Activated T-cell treated with anti-CD3 and anti-CD28 coated beads, Interleukin-2, amount 50 U/mL, for 72 hours (primary cell): ENCODE measurements at places on chromosomes 2 and 18. TPM values are rescaled to one million over a fixed set of nuclear protein-coding genes. Genes with fewer than 3 reads are reported as not detected.

DNA sequence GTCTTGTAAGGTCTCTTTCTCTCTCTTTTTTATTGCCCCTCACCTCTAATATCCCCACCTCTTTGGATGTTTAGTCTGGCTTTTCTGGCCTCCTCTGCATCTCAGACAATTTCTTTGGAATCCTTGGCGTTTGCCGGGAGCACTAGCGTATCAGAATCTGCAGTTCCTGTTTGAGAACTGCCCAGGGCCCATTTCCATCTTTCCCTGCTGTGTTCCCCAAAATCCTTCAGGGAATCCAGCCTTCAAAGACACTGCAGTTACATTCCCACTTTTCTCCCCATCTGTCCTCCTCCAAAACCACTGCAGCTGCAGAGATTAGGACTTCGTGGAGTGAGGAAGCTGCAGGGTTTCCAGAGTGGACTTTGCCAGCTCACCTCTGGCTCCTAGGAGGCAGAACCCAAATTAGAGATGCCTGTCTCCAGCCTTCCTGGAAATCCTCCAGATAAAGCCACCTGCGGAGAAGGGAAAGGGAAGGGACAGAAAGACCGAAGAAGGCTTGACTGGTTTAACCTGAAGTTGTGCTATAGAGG lies 2.7 kb downstream of the VSNL1 start:
- DNase-seq = no peak

DNA sequence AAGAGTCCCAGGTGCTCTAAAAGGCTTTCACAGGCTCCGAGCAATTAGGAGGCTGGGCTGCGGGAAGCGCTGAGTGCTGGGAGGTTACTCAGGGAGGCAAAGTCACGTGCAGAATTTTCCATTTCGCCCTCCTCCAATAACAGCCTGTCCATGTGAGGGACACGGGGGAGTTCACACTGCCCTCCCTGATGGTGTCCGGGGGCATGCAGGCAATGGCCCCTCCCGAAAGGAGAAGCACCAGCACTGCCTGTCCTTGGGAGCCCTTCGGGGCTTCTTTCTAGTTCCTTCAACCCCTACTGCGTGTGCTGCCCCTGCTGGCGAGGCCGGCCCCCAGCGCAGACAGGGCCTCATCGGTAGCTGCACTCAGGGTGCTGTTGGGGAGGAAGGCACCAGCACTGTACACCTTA lies 63.1 kb upstream of the HPCAL1 start:
- no peak for DNase-seq

GRCh38 chr2:231321021-231321420 lies 74.5 kb upstream of the B3GNT7 start:
- no peak for DNase-seq

DNA sequence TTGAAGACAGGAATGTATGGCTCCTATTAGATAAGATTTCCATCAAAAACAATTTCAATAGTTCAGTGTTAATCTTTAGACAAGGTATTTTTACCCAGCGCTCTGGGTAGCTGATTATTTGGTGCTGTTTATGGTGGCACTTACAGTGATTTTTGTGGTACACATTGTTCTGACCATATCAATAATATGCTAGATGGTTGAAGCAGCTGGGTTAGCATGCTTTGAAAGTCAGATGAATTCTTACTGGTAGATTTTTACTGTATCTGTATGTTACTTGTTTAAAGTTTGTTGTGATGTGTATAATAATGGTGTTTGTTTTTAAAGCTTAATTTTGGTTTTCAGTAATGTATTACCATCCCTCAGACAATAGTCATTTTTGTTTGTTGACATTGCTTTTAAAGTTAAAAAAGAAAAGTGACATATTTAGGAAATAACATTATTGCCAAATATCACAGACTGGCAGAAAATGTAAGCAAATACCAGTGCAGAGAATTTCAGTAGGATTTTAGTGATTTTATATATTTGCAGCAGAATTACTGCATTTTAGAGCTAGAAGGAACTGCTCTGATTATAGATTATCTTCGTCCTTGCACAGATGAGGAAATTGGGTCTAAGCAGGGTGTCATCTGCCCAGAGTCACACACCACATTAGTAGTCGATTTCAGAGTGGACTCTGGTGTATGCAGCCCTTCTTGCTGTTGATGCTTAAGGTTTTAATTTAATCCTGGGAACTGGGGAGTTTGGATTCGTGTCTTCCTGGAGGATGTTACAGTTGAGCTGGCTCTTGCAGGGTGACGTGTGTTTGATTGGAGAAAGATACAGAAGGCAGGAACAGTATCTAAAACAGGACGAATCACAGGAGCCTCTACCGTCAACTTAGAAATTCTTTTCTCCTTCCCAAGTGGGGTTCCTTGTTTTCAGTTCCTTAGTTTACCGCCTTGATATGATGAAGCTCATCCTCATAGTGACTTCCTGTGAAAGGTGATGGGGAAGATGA lies 6.6 kb downstream of the SOCS6 start:
- DNase-seq = no peak

Gene SULT1C4
- total RNA-seq = not detected

Gene LONRF2
- 0.25 TPM for total RNA-seq

DNA sequence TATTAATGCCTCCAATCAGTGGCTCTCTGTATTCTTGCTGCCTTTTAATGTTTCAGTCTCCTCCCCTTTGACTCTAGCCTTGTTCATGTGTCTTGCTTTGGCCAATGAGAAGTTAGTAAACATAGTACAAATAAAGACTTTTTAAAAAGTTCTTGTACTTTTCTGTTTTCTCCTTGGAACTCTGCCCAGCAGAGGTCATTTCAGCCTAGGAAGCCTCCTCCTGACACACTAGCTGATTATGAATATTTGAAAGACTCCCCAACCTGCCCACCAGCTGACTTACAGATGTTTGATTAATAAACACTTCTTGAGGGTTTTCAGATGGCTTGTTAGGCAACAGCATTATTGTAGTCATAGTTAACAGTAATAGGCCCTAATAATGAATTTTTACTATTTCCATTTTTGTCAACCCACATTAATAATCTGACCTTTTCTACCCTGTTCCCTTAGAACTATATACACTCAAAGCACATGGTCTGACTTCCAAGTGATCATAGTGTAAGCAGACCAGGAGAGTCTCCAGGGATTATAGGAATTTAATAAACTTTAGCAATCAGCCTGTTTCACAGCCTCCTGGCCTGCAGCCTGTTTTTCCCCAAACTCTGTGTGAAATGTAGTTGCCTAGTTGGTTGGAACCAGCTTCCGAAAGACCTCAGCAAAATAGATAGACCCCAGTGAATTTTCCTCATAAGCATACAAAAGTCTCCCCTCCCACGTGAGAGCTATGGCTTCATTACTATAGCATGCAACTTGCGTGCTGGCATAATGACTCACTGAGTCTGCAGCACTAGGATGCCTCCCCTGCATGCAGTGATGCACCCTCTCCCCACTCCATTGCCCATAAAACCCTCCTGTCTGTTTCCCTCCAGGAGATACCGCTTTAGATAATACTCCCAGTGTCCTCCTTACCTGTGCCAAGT lies 670.7 kb upstream of the ZNF804A start:
- no peak for DNase-seq

Gene ARMC9
- 1.4 TPM for total RNA-seq

DNA sequence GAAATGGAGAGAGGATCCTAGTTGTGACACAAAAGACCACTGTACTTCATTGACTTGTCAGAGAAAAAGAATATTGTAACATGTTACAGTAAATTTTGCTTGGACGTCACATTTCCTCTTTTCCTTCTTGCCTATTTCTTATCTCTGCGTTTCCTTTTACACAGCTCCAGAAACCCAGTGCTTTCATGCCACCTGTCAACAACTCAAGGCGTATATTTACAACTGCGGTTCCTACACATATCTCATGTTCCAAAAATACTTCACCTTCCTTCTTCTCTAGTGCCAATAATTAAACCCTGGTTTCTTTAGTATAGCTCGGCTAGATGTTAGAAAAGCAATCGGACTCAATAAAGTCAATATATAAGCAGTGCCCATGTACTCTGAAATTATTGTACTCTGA lies 911.5 kb upstream of the FSHR start:
- DNase-seq = no peak

Gene IL1A
- 6.6 TPM for total RNA-seq

- no peak for DNase-seq
Measured at GRCh38 chr2:83305758-83306378, 1153.2 kb downstream of the SUCLG1 start.

DNA sequence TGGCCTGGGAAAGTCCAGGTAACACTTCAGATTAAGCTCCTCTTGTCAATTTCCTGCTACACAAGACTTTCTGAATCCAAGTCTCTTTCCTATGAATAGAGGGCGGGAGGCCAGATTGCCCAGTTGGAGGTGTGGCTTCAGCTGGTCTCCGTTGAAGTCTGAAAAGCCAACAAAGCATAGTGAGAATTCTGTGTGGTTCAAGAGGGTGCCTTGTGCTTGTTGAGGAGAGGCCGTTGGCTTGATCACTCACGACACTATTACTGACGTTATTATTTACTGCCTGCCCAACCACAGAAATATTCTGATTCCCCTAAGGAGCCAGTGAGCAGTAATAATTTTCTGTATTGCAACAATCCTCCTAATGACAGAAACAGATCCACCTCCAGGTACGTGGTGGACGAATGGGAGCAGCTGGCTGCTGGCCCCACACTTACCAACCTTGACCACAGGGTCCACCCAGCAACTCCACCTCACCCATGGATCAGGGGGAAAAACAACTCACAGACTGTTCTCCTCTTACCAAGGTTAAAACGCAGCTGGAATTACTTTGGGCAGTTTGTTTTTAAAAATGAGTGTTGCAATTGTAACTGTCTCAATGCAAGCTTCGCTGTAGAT lies 21.9 kb downstream of the NRP2 start:
- DNase-seq = no peak

GRCh38 chr2:29495536-29496060 lies 380.4 kb downstream of the CLIP4 start:
- DNase-seq = no peak

Gene SCG2
- total RNA-seq = not detected

- no peak for DNase-seq
Measured at GRCh38 chr2:186099826-186100225, 361.2 kb downstream of the FSIP2 start.

Gene NEB
- 1.2 TPM for total RNA-seq
